Activated CD4-positive, alpha-beta memory T cell treated with anti-CD3 and anti-CD28 coated beads, Interleukin-2, amount 10 ng/mL, durations not matched to agents 7 days and 5 days (primary cell): ENCODE measurements at places on chromosomes 7 and 10. TPM values are rescaled to one million over a fixed set of nuclear protein-coding genes. Genes with fewer than 3 reads are reported as not detected.

DNA sequence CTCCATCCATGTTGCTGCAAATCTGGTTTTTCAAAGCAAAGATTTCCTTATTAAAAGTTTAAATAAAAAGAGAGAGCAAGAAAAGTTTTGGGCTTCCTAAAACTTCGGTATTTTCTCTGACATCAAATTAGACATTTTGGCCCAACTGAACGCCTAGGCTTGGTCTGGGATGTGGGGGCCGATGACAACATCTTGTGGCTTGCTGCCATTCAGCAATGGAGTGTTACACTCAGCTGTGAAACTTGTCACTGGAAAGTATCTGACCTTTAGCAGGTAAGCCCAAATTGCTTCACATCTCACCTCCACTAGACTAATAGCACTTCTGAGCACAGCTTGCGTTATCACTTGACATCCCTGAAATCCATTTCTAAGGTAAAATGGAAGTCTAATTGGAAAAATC, 320.6 kb downstream of the GATA3 start:
- peaks cover 8% of the 10 kb centered on the region for H3K36me3 ChIP-seq
- no peak overlapping the region for H3K4me3 ChIP-seq
- peaks cover 7% of the 10 kb centered on the region for H3K4me1 ChIP-seq
- no peak overlapping the region for H3K27ac ChIP-seq

GRCh38 chr10:130875897-130876472, 435.5 kb downstream of the TCERG1L start:
- H3K36me3 ChIP-seq, result no peaks in the 10 kb centered on the region
- no peaks in the 10 kb centered on the region for H3K4me1 ChIP-seq
- no peak overlapping the region for H3K27ac ChIP-seq
- no peaks in the 10 kb centered on the region for H3K27me3 ChIP-seq
- no peak overlapping the region for H3K4me3 ChIP-seq

- no peak overlapping the region for H3K4me3 ChIP-seq
- H3K27me3 ChIP-seq, result peaks cover 11% of the 10 kb centered on the region
- no peaks in the 10 kb centered on the region for H3K4me1 ChIP-seq
- H3K27ac ChIP-seq, result no peak overlapping the region
- no peaks in the 10 kb centered on the region for H3K36me3 ChIP-seq
Observed at GRCh38 chr7:120915314-120916105, 35.1 kb upstream of the ING3 start.

DNA sequence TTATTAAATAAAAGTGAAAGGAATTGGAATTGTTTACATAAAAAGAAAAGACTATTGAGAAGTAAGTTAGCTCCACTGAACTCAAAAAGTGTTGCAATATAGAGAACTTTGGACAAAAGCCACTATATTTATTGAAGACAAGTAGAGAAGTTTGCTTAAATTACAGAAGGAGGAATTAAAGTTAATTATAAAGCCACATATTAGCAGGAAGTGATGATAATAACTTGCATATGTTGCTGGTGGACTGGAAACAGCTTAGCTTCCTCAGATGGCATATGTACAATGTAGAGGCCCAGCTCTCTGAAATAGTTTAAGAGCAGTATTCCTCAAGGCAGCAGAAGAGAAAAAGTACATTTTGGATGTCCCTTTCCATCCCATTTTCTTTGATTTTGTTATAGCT, 400.7 kb downstream of the GATA3 start:
- H3K27ac ChIP-seq, result no peak overlapping the region
- peaks cover 4% of the 10 kb centered on the region for H3K27me3 ChIP-seq
- no peak for DNase-seq
- no peaks in the 10 kb centered on the region for H3K36me3 ChIP-seq
- H3K4me1 ChIP-seq, result peaks cover 9% of the 10 kb centered on the region
- no peak overlapping the region for H3K4me3 ChIP-seq

DNA sequence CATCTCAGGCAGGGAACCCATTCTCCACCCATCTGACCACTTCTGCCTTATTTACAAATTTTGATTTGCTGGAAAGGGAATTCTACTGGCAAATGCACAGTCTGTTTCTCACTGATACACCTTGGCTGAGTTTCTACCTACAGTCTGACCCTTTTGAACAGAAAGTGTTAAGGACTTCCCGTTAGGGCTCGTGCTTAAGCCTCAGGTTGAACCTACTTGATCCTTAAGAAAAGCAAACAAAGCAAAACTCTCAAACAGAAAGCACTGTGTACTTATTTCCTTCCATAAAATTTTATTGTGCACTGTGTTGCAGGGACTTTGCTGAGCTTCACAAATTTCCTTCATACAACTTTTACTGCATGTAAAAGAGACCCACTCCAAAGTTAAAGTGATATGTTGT, 367.8 kb downstream of the NRG3 start:
- H3K27me3 ChIP-seq, result no peaks in the 10 kb centered on the region
- DNase-seq, result no peak
- H3K36me3 ChIP-seq, result no peaks in the 10 kb centered on the region
- H3K4me1 ChIP-seq, result no peaks in the 10 kb centered on the region
- no peak overlapping the region for H3K27ac ChIP-seq

- peaks cover 45% of the 10 kb centered on the region for H3K4me1 ChIP-seq
- H3K4me3 ChIP-seq, result peak overlapping the region; percentile 91
- DNase-seq, result no peak
- peaks cover 6% of the 10 kb centered on the region for H3K36me3 ChIP-seq
- H3K27ac ChIP-seq, result peak overlapping the region; percentile 56
Observed at GRCh38 chr7:66682350-66683093, 53.8 kb downstream of the KCTD7 start.

DNA sequence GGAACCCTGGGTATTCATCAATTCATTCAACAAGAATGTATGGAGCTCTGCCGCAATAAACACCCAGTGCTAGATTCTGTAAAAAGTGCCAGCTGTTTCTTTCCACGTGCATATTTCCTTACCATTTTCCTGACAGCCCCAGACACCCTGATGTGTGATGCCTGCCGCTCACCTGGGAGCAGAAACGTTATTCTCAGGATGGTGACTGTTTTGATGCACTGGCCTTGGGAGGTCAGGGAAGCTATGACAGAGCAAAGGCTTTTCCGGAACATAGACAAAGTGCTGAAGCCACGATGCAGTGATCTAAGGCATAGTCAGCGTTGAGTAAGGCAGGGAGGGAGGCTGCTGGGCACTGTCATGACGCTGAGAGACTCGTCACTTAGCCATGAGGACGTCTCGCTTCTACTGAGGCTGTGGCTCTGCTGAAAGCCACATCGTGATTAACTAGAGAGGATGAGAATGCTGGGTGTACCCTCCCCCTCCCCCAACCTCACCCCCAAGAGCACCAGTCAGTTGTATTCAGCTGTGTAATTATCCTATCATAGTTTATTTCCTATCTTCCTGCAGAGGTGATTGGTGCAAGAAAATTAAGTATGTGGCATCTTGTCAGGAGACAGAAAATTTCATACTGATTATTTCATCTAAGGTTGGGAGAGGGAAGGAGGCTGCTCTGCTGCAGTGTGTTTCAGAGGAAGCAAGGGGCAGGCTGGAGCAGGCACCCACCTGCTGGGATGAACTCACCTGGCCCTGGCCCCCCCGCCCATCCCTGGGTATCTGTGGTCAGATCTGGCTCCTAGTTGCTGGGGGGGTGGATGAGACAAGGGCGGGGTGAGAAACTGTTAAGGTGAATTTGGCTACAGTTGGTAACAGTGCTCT, 48.8 kb upstream of the SMNDC1 start:
- peak; percentile 77 for DNase-seq
- peaks cover 3% of the 10 kb centered on the region for H3K27me3 ChIP-seq
- peak overlapping the region; percentile 84 for H3K4me3 ChIP-seq
- peaks cover 10% of the 10 kb centered on the region for H3K36me3 ChIP-seq
- H3K27ac ChIP-seq, result peak overlapping the region; percentile 97
- peaks cover 59% of the 10 kb centered on the region for H3K4me1 ChIP-seq

GRCh38 chr7:133702078-133702477, 425.1 kb upstream of the LRGUK start:
- no peak overlapping the region for H3K27ac ChIP-seq
- H3K4me3 ChIP-seq, result no peak overlapping the region
- peaks cover 3% of the 10 kb centered on the region for H3K4me1 ChIP-seq
- H3K36me3 ChIP-seq, result no peaks in the 10 kb centered on the region
- H3K27me3 ChIP-seq, result no peaks in the 10 kb centered on the region
- no peak for DNase-seq

- no peak overlapping the region for H3K27ac ChIP-seq
- DNase-seq, result no peak
- H3K4me1 ChIP-seq, result peaks cover 9% of the 10 kb centered on the region
- H3K36me3 ChIP-seq, result no peaks in the 10 kb centered on the region
Observed at GRCh38 chr10:3654496-3654895, 130.5 kb downstream of the KLF6 start.

- peak overlapping the region; percentile 97 for H3K27ac ChIP-seq
- H3K4me3 ChIP-seq, result peak overlapping the region; percentile 93
- H3K36me3 ChIP-seq, result peaks cover 35% of the 10 kb centered on the region
- peaks cover 43% of the 10 kb centered on the region for H3K4me1 ChIP-seq
Observed at GRCh38 chr10:31317652-31318381, 1.2 kb upstream of the ZEB1 start.

- no peaks in the 10 kb centered on the region for H3K36me3 ChIP-seq
- no peak overlapping the region for H3K27ac ChIP-seq
- no peak for DNase-seq
Observed at GRCh38 chr10:90856964-90857634, 740 bp downstream of the HTR7 start.

DNA sequence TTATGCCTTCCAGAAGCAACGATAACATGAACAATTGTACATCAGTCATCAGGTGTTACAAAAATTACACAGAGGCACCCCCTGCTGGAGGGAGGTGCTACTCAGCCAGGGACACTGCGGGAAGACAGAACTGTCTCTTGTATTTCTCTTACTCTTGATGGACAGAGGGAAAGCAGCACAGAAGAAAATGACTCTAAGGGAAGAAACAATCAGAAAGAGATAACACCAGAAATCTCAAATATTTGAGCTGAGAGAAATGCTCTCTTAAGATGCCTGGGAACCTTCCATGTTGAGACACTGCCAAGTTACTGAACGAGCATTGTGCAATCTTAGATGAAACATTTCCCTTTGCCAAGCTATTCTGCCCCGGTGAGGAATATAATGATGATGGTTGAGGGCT, 227.6 kb upstream of the NPSR1 start:
- no peaks in the 10 kb centered on the region for H3K36me3 ChIP-seq
- no peaks in the 10 kb centered on the region for H3K27me3 ChIP-seq
- no peak for DNase-seq
- no peaks in the 10 kb centered on the region for H3K4me1 ChIP-seq
- no peak overlapping the region for H3K4me3 ChIP-seq
- no peak overlapping the region for H3K27ac ChIP-seq

GRCh38 chr7:106791526-106791925, 73.6 kb upstream of the PIK3CG start:
- H3K27ac ChIP-seq, result no peak overlapping the region
- no peaks in the 10 kb centered on the region for H3K36me3 ChIP-seq
- no peaks in the 10 kb centered on the region for H3K4me1 ChIP-seq
- no peak overlapping the region for H3K4me3 ChIP-seq
- H3K27me3 ChIP-seq, result peaks cover 6% of the 10 kb centered on the region

DNA sequence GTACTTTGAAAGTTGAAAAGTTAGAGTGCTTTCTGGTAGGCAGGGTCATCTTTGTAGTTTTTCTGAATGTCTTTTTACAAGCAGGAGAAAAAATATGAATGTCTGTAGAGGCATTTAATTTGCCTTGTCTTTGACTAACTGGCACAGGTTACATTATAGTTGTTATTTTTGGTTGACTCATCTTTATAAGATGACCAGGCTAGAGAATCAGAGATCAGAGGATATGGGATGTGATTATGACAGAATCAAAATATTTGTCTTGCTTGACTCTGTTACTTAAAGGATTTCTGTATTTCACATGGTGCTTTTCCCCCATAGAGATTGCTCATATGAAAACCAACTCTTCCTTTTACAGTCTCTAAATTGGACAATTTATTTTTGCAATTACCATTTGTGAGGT, 2.4 kb downstream of the ZMYND11 start:
- peaks cover 31% of the 10 kb centered on the region for H3K4me1 ChIP-seq
- no peaks in the 10 kb centered on the region for H3K36me3 ChIP-seq
- DNase-seq, result no peak
- no peak overlapping the region for H3K4me3 ChIP-seq

DNA sequence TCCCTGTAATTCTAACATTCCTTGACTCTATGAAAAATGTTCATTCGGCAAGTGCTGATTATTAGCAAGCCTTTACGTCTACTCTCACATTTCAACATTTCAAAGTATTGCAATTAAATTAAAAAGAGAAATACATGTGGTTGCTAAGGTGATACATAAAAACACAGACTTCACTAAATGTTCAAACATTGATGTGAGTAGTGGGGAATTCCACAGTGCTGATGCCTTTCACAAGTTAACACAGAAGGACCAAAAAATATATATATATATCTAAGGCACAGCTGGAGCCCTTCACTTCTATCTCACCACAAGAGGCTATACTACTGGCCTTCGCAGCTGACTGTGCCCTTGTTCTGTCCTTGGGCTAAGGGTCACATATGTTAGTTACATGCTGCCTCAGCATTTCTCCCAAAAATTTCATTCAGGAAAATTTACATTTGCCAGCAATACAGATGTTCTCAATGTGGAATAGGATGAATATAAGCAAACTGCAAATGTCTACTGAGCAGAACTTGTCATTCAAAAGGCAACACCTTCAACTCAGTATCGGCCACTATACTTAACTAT, 13.9 kb downstream of the CTTNBP2 start:
- no peak for DNase-seq
- H3K27me3 ChIP-seq, result no peaks in the 10 kb centered on the region
- no peak overlapping the region for H3K27ac ChIP-seq
- no peaks in the 10 kb centered on the region for H3K36me3 ChIP-seq
- H3K4me1 ChIP-seq, result no peaks in the 10 kb centered on the region
- H3K4me3 ChIP-seq, result no peak overlapping the region

DNA sequence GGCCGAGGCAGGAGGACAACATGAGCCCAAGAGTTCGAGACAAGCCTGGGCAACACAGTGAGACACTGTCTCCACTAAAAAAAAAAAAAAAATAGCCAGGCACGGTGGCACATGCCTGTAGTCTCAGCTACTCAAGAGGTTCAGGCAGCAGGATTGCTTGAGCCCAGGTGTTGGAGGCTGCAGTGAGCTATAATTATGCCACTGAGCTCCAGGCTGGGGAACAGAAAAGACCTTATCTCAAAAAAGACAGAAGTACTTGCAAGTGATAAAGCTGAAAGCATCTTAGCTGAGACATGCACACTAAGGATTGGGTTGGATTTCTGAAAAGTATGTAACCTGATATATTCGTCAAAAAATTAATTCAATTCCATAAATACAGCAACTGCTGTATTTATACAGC, 68.4 kb downstream of the PPP1R3C start:
- H3K36me3 ChIP-seq, result no peaks in the 10 kb centered on the region
- peaks cover 4% of the 10 kb centered on the region for H3K4me1 ChIP-seq
- no peak for DNase-seq
- peaks cover 3% of the 10 kb centered on the region for H3K27me3 ChIP-seq

GRCh38 chr7:159140170-159140910, 4.3 kb downstream of the VIPR2 start:
- peak; percentile 13 for DNase-seq
- H3K36me3 ChIP-seq, result no peaks in the 10 kb centered on the region
- H3K27me3 ChIP-seq, result peaks cover 34% of the 10 kb centered on the region
- H3K27ac ChIP-seq, result no peak overlapping the region
- H3K4me3 ChIP-seq, result no peak overlapping the region
- H3K4me1 ChIP-seq, result peaks cover 6% of the 10 kb centered on the region

PODXL gene
- 1.6 TPM for total RNA-seq

ELAPOR2 gene
- 2.5 TPM for total RNA-seq

AFAP1L2 gene
- total RNA-seq, result 1.5 TPM

FOXI2 gene
- total RNA-seq, result not detected

ATAD1 gene
- 38.5 TPM for total RNA-seq

SPDYE16 gene
- total RNA-seq, result 0.18 TPM
